ENCODE measurements at places on chromosomes 1 and 21.
A peak's percentile ranks its signal among the peaks of the same experiment; 100 is the strongest.

GRCh38 chr1:156912310-156912709 is 8.1 kb upstream of the LRRC71 start:
- H3K36me3 ChIP-seq = peaks cover 18% of the 10 kb centered on the region
- peaks cover 44% of the 10 kb centered on the region for H3K4me1 ChIP-seq
- DNase-seq = no peak

DNA sequence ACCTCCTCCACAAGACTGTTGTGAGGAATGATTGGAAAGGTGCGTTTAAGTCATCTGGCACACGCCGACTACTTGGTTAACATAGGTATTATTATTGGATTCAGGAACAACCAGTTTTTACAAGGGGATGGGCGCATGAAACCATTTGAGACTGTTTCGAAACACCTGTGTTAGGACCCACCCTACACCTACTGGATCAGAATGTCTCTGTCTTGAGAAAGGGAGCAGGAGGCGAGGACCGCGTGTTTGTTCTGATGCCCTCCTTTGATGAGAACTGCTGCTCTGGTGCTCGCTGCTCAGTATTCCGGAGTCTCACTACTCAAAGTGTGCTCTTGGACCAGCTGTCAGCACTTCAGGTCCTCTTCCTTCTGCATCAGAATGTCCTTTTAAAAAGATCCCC is 7.3 kb downstream of the H6PD start:
- peaks cover 74% of the 10 kb centered on the region for H3K4me1 ChIP-seq
- DNase-seq = no peak
- no peak overlapping the region for H3K27ac ChIP-seq

DNA sequence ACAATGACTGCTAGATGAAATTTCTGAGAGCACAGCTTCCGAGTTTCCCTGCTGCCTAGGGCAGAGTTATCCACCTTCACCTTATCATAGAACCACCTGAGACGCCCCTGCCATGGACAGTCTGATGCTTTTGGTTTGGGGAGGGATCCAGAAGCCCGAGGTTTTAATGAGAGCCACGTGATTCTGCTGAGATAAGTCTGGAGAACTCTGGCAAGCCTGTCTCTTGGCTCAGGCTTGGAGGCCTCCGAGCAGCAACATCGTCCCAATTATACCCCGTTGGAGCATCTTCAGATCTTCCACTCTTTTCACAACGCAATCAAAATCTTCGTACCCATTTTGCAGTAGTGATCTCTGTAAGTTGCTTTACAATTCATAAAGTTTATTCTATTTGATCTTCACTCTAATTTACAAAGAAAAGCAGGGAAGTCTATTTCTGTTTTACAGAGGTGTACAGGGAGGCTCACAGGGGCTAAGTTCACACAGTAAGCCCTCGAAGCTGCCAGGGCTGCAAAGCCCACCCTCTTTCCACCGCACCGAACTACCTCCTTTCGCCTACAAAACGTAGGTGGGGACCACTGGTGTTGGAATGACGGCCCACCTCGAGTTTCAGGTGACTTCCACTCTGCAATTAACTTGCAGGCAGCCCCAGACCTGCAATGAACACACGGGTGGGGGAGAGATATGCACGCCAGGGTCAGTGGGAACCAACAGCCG is 513 bp upstream of the HHAT start:
- H3K36me3 ChIP-seq = no peaks in the 10 kb centered on the region
- peaks cover 3% of the 10 kb centered on the region for H3K4me1 ChIP-seq
- no peaks in the 10 kb centered on the region for H3K27me3 ChIP-seq

DNA sequence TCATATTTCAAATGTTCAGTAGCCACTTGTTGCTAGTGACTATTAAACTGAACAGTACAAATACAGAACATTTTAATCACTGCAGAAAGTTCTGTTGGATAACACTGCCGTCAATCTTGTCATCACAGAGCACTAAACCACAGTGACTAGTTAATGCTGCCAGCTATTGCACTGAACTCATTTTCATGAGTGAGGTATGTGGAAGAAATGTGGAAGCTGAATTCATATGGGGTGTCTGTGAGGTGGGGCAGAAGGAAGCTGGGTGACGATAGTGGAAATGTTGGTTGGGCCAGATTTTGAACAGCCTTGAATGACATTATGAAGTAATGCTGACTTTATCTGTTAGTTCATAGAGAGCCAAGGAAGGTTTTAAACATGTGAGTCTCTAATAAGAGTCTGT is 49.6 kb downstream of the OSBPL9 start:
- peaks cover 2% of the 10 kb centered on the region for H3K36me3 ChIP-seq
- no peak overlapping the region for H3K4me3 ChIP-seq
- H3K4me1 ChIP-seq = no peaks in the 10 kb centered on the region
- H3K27ac ChIP-seq = no peak overlapping the region
- DNase-seq = peak; percentile 80

DNA sequence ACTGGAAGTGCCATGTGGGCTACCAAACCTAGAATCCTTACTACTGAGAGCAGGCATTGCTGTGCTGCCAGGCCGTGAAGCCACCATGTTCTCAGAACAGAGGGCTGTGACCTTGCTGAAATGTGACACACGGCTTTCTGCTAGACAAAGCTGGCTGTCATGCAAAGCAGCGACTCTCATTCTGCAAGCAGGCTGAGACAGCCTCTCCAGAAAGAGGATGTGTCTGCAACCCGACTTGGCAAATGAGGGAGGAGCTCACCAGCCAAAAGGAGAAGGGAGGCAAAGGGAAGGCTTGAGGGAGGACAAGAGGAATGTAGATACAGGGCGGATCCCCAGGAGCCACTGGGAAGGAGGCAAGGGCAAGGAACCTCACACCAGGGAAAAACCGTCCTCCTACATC is 85.7 kb upstream of the KRTAP19-8 start:
- no peak overlapping the region for H3K27ac ChIP-seq
- no peaks in the 10 kb centered on the region for H3K4me1 ChIP-seq
- peaks cover 30% of the 10 kb centered on the region for H3K36me3 ChIP-seq
- no peak overlapping the region for H3K4me3 ChIP-seq

DNA sequence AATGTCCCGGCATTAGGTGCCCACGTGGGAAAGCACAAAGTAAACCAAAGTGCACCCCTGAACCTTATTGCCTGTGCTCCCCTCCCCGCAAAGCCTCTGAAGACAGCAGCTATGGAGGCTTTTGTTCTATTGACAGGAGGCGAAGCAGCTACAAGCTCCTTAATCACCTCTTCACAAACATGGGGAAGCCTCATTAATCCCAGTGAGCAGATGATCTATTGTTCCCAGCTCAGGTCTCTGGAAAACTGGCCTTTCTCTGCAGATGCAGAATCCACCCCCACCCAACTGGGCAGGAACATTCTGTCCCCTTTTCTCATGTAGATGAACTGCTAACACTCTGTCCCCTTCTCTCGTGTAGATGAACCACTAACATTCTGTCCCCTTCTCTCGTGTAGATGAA is 190.5 kb upstream of the CSF3R start:
- H3K27ac ChIP-seq = no peak overlapping the region
- no peaks in the 10 kb centered on the region for H3K4me1 ChIP-seq
- H3K36me3 ChIP-seq = no peaks in the 10 kb centered on the region
- DNase-seq = no peak

DNA sequence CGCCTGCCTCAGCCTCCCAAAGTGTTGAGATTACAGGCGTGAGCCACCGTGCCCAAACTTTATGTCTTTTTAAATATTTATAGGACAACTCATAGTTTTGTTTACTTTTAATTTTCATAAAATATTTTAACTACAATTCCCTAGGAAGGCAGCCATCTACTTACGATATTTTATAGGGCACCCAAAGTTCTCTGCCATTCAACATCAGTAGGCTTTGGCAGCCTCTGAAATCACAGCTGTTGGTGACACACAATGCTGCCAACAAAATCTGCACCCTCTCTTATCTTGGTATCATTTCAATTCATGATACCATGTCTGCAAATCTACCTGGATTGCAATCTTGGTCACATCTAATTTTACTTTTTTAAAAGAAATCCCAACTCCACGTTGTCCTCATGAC is 27.1 kb upstream of the ERO1B start:
- H3K4me3 ChIP-seq = no peak overlapping the region
- H3K36me3 ChIP-seq = no peaks in the 10 kb centered on the region
- no peak overlapping the region for H3K27ac ChIP-seq

DNA sequence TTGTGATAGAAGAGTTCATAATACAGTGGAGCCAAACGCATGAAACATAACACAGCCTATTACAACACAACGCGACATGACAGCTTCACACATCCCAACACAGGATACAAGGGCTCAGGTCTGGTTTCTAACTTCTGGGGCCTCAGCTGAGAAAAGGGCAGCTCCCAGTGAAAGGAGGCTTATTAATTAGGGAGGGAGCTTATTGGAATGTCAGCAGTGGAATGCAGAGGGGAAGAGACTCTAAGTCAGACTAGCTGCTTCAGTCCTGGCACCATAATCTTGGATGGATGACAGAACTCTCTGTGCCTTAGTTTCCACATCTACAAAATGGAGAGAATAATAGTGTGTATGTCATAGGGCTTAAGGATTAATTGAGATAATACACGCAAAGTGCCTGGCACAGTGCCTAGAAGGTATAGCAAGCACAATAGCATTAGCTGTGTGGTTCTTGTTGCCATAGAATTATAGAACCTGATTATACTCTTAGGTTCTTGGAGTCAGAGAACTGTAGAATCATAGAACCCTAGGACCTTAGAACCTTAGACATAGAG is 22.7 kb upstream of the SLC2A1 start:
- no peaks in the 10 kb centered on the region for H3K36me3 ChIP-seq
- peaks cover 13% of the 10 kb centered on the region for H3K4me1 ChIP-seq
- no peaks in the 10 kb centered on the region for H3K27me3 ChIP-seq
- H3K4me3 ChIP-seq = no peak overlapping the region

- DNase-seq = no peak
- H3K4me1 ChIP-seq = peaks cover 1% of the 10 kb centered on the region
Measured at GRCh38 chr1:89810302-89810701, 10.5 kb upstream of the LRRC8D start.

- no peaks in the 10 kb centered on the region for H3K27me3 ChIP-seq
- no peaks in the 10 kb centered on the region for H3K36me3 ChIP-seq
- peaks cover 7% of the 10 kb centered on the region for H3K4me1 ChIP-seq
Measured at GRCh38 chr1:66492424-66492823, 41.5 kb upstream of the SGIP1 start.

DNA sequence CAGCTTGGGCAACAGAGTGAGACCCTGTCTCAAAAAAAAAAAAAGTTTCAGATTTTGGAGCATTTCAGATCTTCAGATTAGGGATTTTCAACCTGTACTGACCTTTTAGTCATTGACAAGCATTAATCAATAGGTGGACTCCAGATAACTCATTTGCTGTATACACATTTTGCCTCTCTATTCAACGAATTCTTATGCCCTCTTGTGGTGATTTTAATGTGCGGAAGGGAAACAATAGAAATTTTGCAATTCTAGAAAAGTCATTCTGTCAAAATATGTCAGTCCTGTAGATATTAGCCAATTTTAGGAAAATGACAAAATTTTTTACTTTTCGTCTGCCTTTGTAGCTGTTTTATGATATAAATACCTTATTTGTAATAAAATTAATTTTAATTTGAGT is 11.6 kb upstream of the OR2G2 start:
- H3K27ac ChIP-seq = no peak overlapping the region
- H3K27me3 ChIP-seq = no peaks in the 10 kb centered on the region
- peak; percentile 52 for DNase-seq
- no peak overlapping the region for H3K4me3 ChIP-seq
- peaks cover 16% of the 10 kb centered on the region for H3K36me3 ChIP-seq
- no peaks in the 10 kb centered on the region for H3K4me1 ChIP-seq

- H3K27ac ChIP-seq = no peak overlapping the region
- H3K27me3 ChIP-seq = no peaks in the 10 kb centered on the region
- no peak overlapping the region for H3K4me3 ChIP-seq
- peaks cover 3% of the 10 kb centered on the region for H3K4me1 ChIP-seq
- H3K36me3 ChIP-seq = no peaks in the 10 kb centered on the region
Measured at GRCh38 chr1:172946814-172947507, 103.8 kb downstream of the TNFSF18 start.

DNA sequence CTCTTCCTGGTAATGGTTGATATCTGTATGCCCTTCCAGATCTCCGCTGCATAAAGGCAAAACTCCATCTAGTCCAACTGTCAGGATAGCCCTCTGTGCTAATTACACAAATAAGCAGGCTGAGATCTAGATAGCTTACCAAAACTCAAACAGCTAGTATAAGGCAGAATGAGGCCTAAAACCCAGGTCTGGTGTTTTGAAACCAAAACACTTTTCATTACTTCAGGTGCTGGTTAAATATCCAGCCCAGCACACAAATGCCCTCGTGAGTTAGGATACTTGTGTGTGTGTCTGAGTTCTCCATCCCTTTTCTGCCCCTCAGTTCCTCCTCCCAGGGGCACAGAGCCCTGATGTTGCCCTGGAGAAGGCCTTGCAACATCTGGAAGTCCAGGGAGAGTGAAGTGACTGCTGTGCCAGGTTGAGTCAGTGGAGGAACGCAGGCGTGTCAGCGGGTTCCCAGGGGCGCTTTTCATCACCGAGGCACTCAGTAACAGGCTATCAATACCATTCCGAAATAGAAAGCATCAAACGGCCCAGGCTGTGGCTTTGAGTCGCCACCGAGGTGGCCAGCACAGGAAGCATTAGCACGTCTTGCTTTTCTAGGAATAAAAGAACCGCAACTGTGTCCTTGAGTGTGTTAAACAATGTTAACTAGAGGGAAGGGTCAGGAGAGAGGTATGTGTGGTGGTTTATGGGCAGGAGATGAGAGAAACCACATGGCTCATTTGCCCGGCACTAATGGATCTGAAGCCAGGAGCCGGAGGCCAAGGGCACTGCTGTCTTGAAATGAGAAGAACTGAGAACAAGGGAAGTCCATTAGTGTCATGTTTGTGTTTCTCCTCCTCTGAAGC is 90.7 kb upstream of the WLS start:
- no peak overlapping the region for H3K27ac ChIP-seq
- no peaks in the 10 kb centered on the region for H3K4me1 ChIP-seq
- no peak for DNase-seq
- no peaks in the 10 kb centered on the region for H3K27me3 ChIP-seq
- H3K36me3 ChIP-seq = no peaks in the 10 kb centered on the region

GRCh38 chr1:199172171-199173124 is 533.6 kb downstream of the PTPRC start:
- H3K36me3 ChIP-seq = no peaks in the 10 kb centered on the region
- H3K4me1 ChIP-seq = peaks cover 21% of the 10 kb centered on the region
- no peak overlapping the region for H3K27ac ChIP-seq
- no peaks in the 10 kb centered on the region for H3K27me3 ChIP-seq
- DNase-seq = no peak

GRCh38 chr1:3403011-3403345 is 51.5 kb upstream of the ARHGEF16 start:
- no peak overlapping the region for H3K4me3 ChIP-seq
- no peaks in the 10 kb centered on the region for H3K4me1 ChIP-seq
- H3K36me3 ChIP-seq = no peaks in the 10 kb centered on the region
- DNase-seq = no peak
- no peak overlapping the region for H3K27ac ChIP-seq

Data from common myeloid progenitor, CD34-positive (primary cell).